GM03348 (cell line): ENCODE measurements at places on chromosomes 3 and 15.
A peak's percentile ranks its signal among the peaks of the same experiment; 100 is the strongest.

DNA sequence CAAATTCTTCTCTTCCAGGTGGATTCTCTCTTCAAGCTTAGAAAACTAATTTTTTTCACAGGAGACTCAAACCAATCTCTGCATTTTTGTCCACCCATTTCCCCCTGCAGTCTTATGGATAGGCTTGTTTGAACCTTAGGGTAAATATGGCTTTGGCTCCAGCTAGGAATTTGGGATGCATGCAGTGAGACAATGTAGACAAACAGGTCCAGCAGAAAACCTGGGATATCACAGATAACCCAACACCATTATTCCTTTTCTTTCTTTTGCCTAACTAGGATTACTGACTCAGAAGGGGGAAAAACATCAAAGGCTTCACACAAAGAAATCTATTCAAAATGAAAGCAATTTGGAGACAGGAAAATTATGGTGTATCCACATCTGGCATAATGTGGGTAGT lies 11.2 kb upstream of the SEMA5B start:
- DNase-seq: no peak

GRCh38 chr15:81887912-81888311 lies 157.9 kb downstream of the MEX3B start:
- DNase-seq: peak; percentile 44

GRCh38 chr3:42908675-42909074 lies 2.7 kb downstream of the ZNF662 start:
- DNase-seq: no peak

DNA sequence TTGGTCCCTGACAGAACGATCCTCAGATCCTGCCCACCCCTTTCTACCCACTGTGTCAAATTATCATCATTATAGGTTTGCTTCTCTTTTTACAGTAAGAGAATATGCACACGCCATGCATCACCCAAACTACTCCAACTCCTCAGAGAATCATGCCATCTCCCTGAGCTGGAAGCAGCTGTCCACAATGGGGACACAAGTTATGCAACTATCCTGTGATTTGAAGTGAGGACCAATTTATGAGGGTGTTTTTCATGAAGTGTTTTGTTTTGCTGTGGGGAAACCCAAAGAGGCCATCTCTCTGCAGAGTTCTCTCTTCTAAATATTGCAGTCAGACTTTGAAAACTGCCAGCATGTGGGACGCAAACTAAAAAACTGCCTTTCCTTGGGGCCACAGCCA lies 35.8 kb upstream of the TNFSF10 start:
- DNase-seq: no peak

- DNase-seq: no peak
Measured at GRCh38 chr15:80015156-80015555, 44.2 kb upstream of the BCL2A1 start.

- no peak for DNase-seq
Measured at GRCh38 chr3:41792806-41793205, 169.1 kb downstream of the ULK4 start.

- DNase-seq: no peak
Measured at GRCh38 chr15:74376226-74376625, 8.8 kb upstream of the CYP11A1 start.

- no peak for DNase-seq
Measured at GRCh38 chr15:81783586-81783985, 262.2 kb downstream of the MEX3B start.

DNA sequence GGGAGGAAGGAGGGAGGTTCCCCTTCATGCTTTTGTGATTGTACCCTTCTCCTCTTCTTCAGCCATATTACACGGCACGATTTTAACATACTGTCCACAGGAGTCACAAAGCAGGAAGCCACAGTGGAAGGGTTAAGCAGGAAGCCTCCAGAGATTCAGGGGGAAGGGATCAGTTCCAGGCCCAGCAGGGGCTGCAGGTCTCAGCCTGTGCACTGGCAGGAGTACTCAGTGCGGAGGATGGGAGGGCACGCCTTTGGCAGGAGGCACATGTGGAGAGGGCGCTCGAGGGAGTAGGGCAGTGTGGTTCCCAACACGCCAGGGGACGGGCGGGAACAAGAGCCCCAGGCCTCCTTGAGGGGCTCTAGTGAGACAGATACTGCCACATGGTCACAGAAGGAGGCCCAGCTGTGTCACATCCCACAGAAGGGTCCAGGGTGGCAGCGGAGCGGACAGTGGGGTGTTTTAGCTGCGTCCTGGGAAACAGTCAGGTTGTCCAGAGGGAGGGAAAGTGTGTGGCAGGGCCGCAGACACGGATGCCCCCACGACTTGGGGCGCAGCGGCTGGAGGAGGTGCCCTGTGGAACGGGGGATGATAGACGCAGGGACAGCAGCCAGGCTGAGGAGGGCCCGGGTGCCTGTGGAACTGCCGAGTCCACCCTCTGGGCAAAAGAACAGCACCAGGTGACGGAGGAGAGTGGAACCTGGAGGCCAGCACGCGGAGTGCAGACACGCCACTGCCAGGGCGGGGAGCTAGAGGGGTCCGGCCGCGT lies 77.5 kb downstream of the CHSY1 start:
- no peak for DNase-seq

DNA sequence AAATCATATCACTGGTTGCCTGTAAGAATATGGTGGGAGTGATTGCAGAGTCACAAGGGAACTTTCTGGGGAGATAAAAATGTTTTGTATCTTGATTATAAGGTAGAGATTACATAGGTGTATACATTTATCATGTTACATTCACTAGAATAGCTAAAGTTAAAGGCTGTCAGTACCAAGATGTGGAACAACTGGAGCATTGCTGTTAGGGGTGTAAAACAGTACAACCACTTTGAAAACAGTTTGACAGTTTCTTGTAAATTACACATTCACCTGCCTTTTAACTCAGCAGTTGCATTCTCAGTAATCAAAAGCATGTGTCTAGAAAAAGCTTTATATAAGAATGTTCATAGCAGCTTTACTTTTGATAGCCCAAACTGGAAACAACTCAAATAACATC lies 27.6 kb downstream of the RASA2 start:
- no peak for DNase-seq

DNA sequence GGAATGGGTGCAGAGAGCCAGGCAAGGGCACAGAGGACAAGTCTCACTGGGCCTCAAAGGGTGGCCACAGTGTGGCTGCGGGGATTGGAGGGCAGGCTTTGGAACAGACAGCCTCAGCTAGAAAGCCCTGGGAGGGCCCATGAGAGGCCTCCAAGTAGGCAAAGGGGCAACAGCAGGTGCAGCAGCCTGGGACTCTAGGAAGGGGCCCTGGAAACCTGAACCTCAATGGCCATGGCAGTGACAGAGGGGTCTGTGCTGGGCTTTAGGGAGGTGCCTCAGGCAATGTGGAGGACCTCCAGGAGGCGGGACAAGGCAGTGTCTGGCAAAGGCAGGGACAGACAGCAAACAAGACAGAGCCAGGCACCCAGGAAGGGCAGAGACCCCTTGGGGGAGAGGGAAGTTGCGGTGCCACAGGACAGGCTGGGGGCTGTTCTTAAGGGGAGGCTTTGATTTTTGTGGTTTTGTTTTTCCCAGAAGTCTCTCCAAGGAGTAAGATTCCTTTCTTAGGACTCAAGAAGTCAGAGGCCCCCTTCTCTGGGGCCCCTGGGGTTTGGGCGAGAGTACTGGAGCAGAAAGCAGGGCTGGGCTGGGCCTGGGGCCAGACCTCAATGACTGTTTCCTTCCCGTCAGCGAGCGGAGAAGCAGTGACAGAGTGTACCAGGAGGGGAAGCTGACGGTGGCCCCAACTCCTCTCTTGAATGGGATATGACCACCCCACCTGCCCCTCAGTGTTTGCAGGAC lies 9.7 kb downstream of the STOML1 start:
- DNase-seq: peak; percentile 89

DNA sequence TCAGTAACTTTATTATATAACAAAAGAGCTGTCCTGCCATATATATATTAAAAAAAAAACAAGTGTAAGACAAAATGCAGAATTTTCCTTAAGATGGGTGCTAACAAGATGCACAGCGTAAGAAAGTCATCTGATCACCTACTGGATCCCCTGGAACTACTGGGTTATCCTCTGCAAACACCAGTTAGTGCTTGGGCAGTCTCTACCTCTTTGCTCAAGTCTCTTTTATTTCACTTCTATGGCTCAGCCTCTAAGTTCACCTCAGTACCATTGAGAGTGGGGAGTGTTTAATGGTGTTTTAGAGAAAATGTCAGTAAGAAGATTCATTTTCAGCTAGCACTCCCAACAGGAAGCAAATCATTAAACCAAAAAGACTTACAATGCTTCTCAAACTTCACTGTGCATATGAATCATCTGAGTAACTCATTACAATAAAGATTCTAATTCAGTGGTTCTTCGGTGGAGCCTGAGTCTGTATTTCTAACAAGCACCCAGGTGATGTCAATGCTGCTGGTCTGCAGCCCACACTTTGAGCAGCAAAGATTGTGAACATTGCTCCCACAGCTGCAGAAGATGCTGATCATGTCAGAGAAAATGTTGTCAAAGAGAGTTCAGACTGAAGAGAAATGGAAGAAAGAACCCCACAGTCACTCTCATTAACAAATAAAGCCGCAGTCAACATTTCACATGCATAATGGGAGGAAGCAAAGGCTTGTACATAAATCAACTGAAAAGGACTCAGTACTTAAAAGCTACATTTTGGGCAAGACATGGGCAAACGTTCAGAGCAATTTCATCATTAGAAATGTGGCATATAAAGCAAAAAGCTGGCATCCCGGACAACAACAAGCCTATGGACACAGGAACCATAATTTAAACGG lies 227.1 kb upstream of the ATP11B start:
- no peak for DNase-seq

DNA sequence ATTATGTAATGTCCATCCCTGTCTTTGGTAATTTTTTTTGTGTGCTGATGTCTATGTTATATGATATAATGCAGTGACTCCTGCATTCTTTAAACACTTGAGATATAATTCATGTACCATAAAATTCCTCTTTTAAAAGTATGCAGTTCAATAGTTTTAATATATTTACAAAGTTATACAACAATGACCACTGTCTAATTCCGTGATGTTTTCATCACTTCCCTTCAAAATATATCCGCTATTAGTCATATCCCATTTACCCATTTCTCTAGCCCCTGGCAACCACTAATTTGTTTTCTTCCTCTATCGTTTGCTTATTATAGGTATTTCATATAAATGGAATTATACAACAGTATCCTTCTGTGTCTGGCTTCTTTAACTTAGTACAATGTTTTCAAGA lies 64.9 kb upstream of the SUCLG2 start:
- DNase-seq: no peak

DNA sequence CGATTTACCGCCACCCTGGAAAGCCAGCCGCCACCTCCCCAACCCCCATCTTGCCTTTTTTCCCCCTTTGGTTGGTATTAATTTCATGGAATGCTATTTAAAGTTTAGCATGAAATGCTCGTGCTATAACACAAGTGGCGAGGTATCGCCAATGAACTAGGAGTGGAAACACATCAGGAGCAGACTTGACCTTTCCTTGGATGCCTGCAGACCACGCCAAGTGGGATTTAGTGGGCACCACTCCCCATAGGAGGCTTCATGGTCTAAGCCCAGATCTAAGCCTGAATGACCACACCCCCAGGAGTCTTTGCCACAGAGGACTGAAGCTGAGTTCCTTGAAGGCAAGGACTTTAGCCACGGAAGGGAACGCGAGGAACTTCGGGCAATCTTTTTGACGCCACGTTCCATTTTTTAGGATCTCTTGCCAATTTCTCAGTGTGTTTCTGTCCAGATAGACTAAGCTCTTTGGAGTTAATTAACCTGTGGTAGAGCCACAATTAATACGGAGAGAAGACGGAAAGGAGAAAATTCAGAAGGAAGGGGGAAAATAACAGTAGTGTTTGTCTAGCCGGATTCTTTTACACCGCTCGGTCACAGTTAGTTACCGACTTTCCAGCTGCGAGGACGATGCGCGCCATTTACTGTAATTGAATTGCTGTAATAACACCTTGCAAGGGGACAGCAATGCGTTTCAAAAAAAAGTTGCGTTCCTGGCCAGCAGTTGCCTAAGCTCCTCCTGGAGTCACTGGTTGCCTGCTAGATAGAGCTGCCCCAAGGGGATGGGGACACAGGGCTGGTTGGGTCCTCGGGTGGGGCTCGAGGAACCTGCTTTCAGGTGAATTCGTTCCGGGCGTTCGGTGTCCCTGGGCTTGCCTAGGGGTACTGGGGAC lies 37.1 kb downstream of the NR2F2 start:
- no peak for DNase-seq

DNA sequence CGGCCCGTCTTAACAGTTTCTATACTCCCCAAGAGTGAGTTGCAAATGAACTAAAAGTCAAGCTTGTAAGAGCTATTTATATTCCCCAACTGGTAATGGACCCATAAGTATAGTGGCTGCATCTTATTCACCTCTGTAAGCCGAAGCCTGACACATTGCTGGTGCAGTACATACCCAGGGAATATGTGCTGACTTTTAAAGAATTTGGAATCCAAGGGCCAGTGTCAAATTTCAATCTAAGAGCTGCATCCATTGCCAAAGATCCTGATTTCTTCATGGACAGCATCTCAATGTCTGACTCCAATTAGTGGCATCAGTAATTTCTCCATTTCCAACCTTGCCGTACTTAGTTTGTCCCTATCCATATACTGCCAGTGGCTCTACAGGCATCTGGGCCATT lies 42.0 kb downstream of the FRMD4B start:
- DNase-seq: no peak

DNA sequence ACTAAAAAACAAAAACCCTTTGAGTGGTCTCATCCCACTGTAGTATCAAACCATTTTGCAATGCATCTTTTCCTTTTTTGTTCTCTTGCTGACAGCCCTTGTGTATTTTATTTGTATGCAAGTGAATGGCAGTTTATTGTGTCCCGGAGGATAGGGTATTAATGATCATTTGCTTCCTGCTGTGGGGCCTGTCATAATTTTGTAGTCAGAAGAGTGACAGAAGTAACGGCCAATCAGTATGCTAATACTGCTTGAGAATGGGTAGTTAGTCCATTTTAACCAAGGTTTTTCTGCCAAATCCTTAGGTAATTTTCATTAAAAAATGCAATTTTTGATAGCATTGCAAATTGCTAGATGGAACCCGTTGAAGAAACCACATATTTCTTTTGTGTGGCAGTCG lies 75.5 kb upstream of the PLSCR5 start:
- DNase-seq: no peak

DNA sequence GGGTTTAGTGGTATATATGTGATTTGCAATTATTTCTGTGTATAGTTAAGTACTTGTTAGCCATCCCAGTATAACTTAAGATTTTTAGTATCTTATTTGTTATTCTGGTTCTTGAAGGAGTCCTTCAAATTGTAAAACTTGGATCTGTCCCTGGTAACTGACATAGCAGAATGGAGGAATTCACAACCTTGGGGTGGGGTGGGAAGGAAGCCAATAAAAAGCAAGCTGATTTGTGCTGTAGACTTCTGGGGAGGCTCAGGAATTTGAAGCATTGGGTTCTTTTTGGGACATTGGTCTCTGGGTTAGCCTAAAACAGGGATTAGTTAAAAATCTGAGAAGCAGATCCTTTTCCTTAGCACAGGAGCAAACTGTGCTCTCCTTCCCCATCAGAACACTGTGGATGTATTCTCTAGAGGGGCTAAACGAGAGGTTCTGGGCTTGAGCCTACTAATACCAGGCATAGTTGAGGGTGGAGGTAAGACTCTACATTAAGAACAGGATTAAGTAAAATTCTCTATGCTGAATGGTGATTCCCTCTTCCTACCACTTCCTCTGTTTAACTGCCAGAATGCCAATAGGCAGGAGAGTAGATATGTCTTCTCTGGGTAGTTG lies 42.2 kb downstream of the GMPS start:
- DNase-seq: peak; percentile 59

- DNase-seq: no peak
Measured at GRCh38 chr3:128221328-128221727, 68.0 kb downstream of the EEFSEC start.
